Activated CD4-positive, alpha-beta T cell treated with anti-CD3 and anti-CD28 coated beads, Interleukin-2, amount 10 ng/mL, durations not matched to agents 24 days and 14 days (primary cell): ENCODE measurements at places on chromosomes 4 and X. TPM values are rescaled to one million over a fixed set of nuclear protein-coding genes. Genes with fewer than 3 reads are reported as not detected.

SUPT20HL1 gene
- not detected in 2 replicates for total RNA-seq

GAGE12C gene
- not detected in 2 replicates for total RNA-seq

NUP54 gene
- total RNA-seq, result 72.6 and 75.1 TPM in 2 replicates

RTL5 gene
- 0.19 and 0.21 TPM in 2 replicates for total RNA-seq

CCDC160 gene
- not detected in 2 replicates for total RNA-seq

CFAP299 gene
- total RNA-seq, result not detected in 2 replicates

ARSJ gene
- not detected in 2 replicates for total RNA-seq

SCD5 gene
- total RNA-seq, result 0.63 and 0.95 TPM in 2 replicates

ADH1A gene
- total RNA-seq, result not detected in 2 replicates

SHROOM2 gene
- total RNA-seq, result not detected in 2 replicates

DUSP9 gene
- 0.19 and 0.24 TPM in 2 replicates for total RNA-seq

TRIM60 gene
- total RNA-seq, result not detected in 2 replicates

UNC5C gene
- not detected in 2 replicates for total RNA-seq

MGAT4D gene
- total RNA-seq, result not detected in 2 replicates

NMU gene
- not detected in 2 replicates for total RNA-seq

PLP1 gene
- not detected in 2 replicates for total RNA-seq

DKC1 gene
- total RNA-seq, result 183 and 196 TPM in 2 replicates

JAKMIP1 gene
- total RNA-seq, result 10.3 and 11.3 TPM in 2 replicates

DKK2 gene
- not detected in 2 replicates for total RNA-seq

KIT gene
- total RNA-seq, result 0.12 and 0.36 TPM in 2 replicates

RHOXF1 gene
- total RNA-seq, result not detected in 2 replicates
